Activated naive CD4-positive, alpha-beta T cell treated with anti-CD3 and anti-CD28 coated beads, Interleukin-2, amount 10 ng/mL, durations not matched to agents 5 hours and 36 hours (primary cell): ENCODE measurements at places on chromosomes 5 and 9. TPM values are rescaled to one million over a fixed set of nuclear protein-coding genes. Genes with fewer than 3 reads are reported as not detected.

Gene CER1
- total RNA-seq, result not detected

Gene FRMD3
- 1.0 TPM for total RNA-seq

Gene TNFSF8
- total RNA-seq, result 82.0 TPM

Gene TAS2R1
- not detected for total RNA-seq

Gene ALG2
- 27.6 TPM for total RNA-seq

Gene SH2D3C
- total RNA-seq, result 70.6 TPM

Gene IFNA2
- not detected for total RNA-seq
